ENCODE measurements at places on chromosomes 7 and 10. TPM values are rescaled to one million over a fixed set of nuclear protein-coding genes. Genes with fewer than 3 reads are reported as not detected.
A peak's percentile ranks its signal among the peaks of the same experiment; 100 is the strongest.

DNA sequence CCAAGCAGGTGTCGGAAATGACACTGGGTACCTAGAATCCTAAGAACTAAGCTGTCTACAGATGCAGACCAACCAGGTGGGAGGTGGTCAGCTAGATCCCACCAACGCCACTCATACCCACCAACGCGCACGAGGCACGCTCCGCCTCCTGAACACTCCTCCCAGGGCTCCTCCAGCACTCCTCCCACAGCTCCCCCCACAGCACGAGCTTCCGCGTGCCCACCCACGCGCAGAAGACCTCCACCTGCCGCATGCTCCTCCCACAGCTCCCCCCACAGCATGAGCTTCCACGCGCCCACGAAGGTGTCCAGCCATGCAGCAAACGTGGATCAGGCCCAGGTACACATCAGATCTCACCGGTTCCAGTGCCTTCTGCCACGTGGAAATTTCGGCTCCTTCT, 196.0 kb downstream of the MAD1L1 start:
- H3K36me3 ChIP-seq: no peaks in the 10 kb centered on the region
- H3K27me3 ChIP-seq: no peaks in the 10 kb centered on the region

The CYP2C19 gene
- total RNA-seq: 0.89 TPM

The HEPACAM2 gene
- total RNA-seq: not detected

The SPDYE2 gene
- total RNA-seq: not detected

GRCh38 chr7:110918949-110919548, 171.9 kb upstream of the LRRN3 start:
- no peaks in the 10 kb centered on the region for H3K27me3 ChIP-seq
- no peak overlapping the region for H3K27ac ChIP-seq
- H3K4me1 ChIP-seq: peaks cover 11% of the 10 kb centered on the region
- no peaks in the 10 kb centered on the region for H3K36me3 ChIP-seq
- ATAC-seq: no peak

DNA sequence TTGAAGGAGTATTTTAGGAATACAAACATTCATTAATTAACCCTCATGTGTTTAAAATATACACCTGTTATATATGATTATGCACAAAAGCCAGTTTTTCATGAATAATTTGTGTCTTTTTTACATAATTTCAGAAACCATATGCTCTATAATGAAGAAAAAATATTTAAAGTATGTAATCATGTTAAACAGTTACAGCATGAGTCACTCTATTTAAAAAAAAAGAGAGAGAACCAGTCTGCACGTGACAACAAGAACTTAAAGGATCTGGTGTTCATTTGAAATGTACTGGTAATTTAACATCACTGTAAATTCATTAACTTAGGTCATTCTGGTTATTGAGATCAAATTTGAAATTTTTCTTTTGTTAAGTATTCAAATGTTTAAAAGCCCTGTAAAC, 228.5 kb downstream of the CACNB2 start:
- H3K27ac ChIP-seq: no peak overlapping the region
- no peaks in the 10 kb centered on the region for H3K4me1 ChIP-seq
- H3K4me3 ChIP-seq: no peak overlapping the region
- H3K36me3 ChIP-seq: no peaks in the 10 kb centered on the region

The FERD3L gene
- not detected for total RNA-seq

The SPDYE1 gene
- total RNA-seq: not detected

The ZNF239 gene
- 6.8 TPM for total RNA-seq

- H3K4me3 ChIP-seq: no peak overlapping the region
- H3K36me3 ChIP-seq: no peaks in the 10 kb centered on the region
- no peak overlapping the region for H3K27ac ChIP-seq
- peaks cover 31% of the 10 kb centered on the region for H3K27me3 ChIP-seq
- peaks cover 47% of the 10 kb centered on the region for H3K4me1 ChIP-seq
These were observed 6.1 kb downstream of the KCNH2 start for GRCh38 chr7:150972023-150972468.

- H3K4me3 ChIP-seq: peak overlapping the region; percentile 68
- peak overlapping the region; percentile 85 for H3K27ac ChIP-seq
- H3K4me1 ChIP-seq: peaks cover 11% of the 10 kb centered on the region
- no peak for ATAC-seq
These were observed 427 bp downstream of the PYROXD2 start for GRCh38 chr10:98414578-98414931.

DNA sequence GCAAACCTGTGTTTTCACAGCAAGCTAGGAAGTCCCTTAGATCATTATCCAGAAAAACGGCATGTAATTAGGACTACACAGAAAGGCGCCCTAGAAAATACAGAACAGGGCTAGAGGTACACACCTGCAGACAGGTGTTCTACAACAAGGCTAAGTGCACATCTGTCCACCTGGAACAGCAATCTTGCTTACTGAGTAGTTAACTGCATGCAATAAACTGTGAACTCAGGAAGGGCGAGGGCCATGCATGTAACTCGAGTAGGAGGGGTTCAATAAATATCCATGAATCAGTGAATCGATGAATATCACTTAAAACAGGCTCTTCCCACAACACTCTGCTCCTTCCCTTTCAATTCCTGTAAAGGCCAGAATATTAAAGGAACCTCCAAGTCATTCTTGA, 22.0 kb downstream of the FAM171A1 start:
- no peaks in the 10 kb centered on the region for H3K27me3 ChIP-seq
- ATAC-seq: no peak
- no peak overlapping the region for H3K4me3 ChIP-seq
- H3K4me1 ChIP-seq: peaks cover 41% of the 10 kb centered on the region
- H3K27ac ChIP-seq: peak overlapping the region; percentile 9

- no peaks in the 10 kb centered on the region for H3K27me3 ChIP-seq
- no peak overlapping the region for H3K27ac ChIP-seq
- no peak overlapping the region for H3K4me3 ChIP-seq
- no peaks in the 10 kb centered on the region for H3K36me3 ChIP-seq
- no peak for ATAC-seq
- no peaks in the 10 kb centered on the region for H3K4me1 ChIP-seq
These were observed 84.2 kb upstream of the FRMD4A start for GRCh38 chr10:14414901-14415300.

- H3K4me1 ChIP-seq: no peaks in the 10 kb centered on the region
- H3K27ac ChIP-seq: no peak overlapping the region
- H3K36me3 ChIP-seq: no peaks in the 10 kb centered on the region
- ATAC-seq: no peak
These were observed 3.7 kb downstream of the PLPP4 start for GRCh38 chr10:120460776-120461175.

The CPEB3 gene
- 11.8 TPM for total RNA-seq

GRCh38 chr10:79397575-79398303, 47.7 kb downstream of the ZCCHC24 start:
- peaks cover 26% of the 10 kb centered on the region for H3K4me1 ChIP-seq
- ATAC-seq: no peak
- H3K36me3 ChIP-seq: no peaks in the 10 kb centered on the region
- H3K27ac ChIP-seq: no peak overlapping the region
- no peaks in the 10 kb centered on the region for H3K27me3 ChIP-seq
- no peak overlapping the region for H3K4me3 ChIP-seq

- no peaks in the 10 kb centered on the region for H3K4me1 ChIP-seq
- ATAC-seq: no peak
- H3K27me3 ChIP-seq: peaks cover 55% of the 10 kb centered on the region
- H3K36me3 ChIP-seq: no peaks in the 10 kb centered on the region
These were observed 6.4 kb downstream of the CDHR1 start for GRCh38 chr10:84200537-84201243.

The ZPBP gene
- not detected for total RNA-seq

The PAPSS2 gene
- total RNA-seq: 20.1 TPM

- no peaks in the 10 kb centered on the region for H3K27me3 ChIP-seq
- H3K4me3 ChIP-seq: no peak overlapping the region
- no peak for ATAC-seq
- H3K27ac ChIP-seq: no peak overlapping the region
These were observed 14.3 kb upstream of the UBE2D1 start for GRCh38 chr10:58320351-58321049.

- no peak for ATAC-seq
- H3K36me3 ChIP-seq: no peaks in the 10 kb centered on the region
- no peaks in the 10 kb centered on the region for H3K27me3 ChIP-seq
These were observed 25.4 kb downstream of the TRDMT1 start for GRCh38 chr10:17176091-17176490.

The ITPRID1 gene
- not detected for total RNA-seq

DNA sequence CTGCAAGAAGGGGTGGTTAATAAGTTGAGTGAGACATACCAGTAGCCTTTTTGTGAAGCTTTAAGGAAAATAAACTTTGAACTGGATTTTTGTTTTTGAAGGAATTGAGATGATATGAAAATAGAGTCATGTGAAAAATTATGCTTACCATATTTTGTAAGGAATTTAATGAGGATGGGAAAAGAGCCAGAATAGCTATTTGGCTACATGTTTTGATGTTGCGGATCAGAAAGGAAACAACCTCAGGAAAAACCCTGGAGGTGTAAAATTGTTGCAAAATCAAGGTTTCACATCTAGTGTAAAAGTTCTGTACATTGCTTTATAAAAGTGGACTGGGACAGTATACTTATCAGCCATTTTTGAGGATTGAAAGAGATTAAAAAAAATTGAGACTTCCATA, 15.0 kb downstream of the TBC1D12 start:
- H3K27me3 ChIP-seq: no peaks in the 10 kb centered on the region

The TMEM120A gene
- total RNA-seq: 32.4 TPM

- no peaks in the 10 kb centered on the region for H3K4me1 ChIP-seq
- H3K27me3 ChIP-seq: no peaks in the 10 kb centered on the region
- H3K4me3 ChIP-seq: no peak overlapping the region
- no peak overlapping the region for H3K27ac ChIP-seq
- H3K36me3 ChIP-seq: no peaks in the 10 kb centered on the region
- no peak for ATAC-seq
These were observed 59.9 kb upstream of the GLCCI1 start for GRCh38 chr7:7908622-7909145.

GRCh38 chr10:131938681-131939080, 37.9 kb downstream of the PPP2R2D start:
- no peak overlapping the region for H3K4me3 ChIP-seq
- no peaks in the 10 kb centered on the region for H3K36me3 ChIP-seq
- no peak for ATAC-seq
- H3K27ac ChIP-seq: no peak overlapping the region
- H3K27me3 ChIP-seq: no peaks in the 10 kb centered on the region

- H3K27ac ChIP-seq: no peak overlapping the region
- ATAC-seq: no peak
- H3K27me3 ChIP-seq: no peaks in the 10 kb centered on the region
These were observed 208.6 kb upstream of the CCDC6 start for GRCh38 chr10:60114765-60115586.

The UPK3B gene
- 0.81 TPM for total RNA-seq

The GRM8 gene
- total RNA-seq: 0.07 TPM

DNA sequence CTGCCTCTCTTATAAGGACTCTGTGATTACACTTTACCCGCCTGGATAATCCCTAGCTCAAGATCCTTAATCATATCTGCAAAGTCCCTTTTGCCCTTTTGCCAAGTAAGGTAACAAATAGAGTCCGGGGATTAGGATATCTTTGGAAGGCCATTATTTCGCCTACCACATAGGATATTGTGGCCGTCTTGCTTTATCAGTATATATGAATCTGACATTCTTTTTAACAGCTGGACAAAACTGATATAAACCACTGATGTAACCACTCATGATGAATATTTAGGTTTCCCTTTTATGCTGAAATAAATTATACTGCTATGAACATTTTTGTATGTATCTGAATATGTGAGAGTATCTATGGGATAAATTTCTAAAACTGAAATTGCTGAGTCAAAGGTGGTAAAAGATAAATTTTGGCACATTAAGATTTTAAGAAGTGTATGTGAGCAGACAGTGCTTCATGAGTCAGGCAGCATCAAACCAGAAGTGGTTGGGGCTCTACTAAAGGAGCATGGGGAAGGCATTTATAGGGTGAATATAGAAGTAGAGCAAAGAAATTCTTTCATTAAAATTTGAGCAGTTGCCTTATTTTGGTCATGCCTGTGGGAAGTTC, 44.7 kb downstream of the AVL9 start:
- H3K4me3 ChIP-seq: no peak overlapping the region
- H3K36me3 ChIP-seq: no peaks in the 10 kb centered on the region
- no peak for ATAC-seq
- H3K27ac ChIP-seq: no peak overlapping the region
- H3K4me1 ChIP-seq: peaks cover 5% of the 10 kb centered on the region

The CEP55 gene
- total RNA-seq: not detected

DNA sequence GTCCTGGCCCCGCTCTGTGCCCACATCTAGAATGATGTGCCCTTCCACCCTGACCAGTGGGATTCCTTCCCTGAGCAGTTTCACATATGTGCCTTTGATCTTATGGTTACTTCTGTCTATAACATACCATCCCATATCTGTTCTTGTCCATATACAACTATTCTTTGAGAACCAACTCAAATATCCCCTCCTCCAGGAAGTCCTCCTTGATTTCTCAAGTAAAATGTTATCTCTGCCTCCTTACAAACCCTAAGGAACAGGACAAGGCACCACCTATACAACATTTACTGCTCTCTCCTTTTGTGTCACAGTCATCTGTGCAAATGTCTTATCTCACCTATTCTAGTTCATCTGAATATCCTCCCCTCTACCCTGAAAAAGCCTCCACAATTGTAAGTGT, 28.2 kb downstream of the HABP2 start:
- no peak overlapping the region for H3K4me3 ChIP-seq
- no peaks in the 10 kb centered on the region for H3K4me1 ChIP-seq
- no peak overlapping the region for H3K27ac ChIP-seq
- no peak for ATAC-seq
- peaks cover 8% of the 10 kb centered on the region for H3K27me3 ChIP-seq

The NOC3L gene
- 19.4 TPM for total RNA-seq

GRCh38 chr10:58435297-58435985, 50.2 kb downstream of the TFAM start:
- no peaks in the 10 kb centered on the region for H3K4me1 ChIP-seq
- no peak overlapping the region for H3K27ac ChIP-seq
- no peaks in the 10 kb centered on the region for H3K27me3 ChIP-seq
- H3K4me3 ChIP-seq: no peak overlapping the region
- no peaks in the 10 kb centered on the region for H3K36me3 ChIP-seq

DNA sequence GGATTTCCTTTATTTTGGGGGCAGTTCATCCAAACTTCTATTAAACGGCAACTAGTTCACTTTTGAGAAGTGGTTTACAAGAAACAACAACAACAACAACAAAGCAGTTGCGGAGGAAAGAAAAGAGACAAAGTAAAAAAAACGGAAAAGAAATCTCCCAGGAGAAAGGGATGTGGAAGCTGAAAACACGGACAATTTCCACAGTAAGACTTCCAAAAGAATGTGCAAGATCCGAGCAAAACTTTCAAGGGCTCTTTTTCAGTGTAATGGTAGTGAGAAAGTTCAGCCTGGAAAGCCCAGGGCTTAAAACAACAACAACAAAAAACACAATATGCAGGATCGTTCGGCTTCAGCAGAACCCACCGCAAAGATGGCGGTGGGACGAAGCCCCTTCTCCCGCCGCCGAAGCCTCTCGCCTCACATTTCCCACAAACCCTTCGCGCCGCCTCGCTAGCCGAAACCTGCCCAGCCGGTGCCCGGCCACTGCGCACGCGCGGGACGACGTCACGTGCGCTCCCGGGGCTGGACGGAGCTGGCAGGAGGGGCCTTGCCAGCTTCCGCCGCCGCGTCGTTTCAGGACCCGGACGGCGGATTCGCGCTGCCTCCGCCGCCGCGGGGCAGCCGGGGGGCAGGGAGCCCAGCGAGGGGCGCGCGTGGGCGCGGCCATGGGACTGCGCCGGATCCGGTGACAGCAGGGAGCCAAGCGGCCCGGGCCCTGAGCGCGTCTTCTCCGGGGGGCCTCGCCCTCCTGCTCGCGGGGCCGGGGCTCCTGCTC, at the start of gene TNKS2:
Gene TNKS2 (plus strand): TSS at position 553 of the 775 bp plus-strand sequence. CDS start 265 bp downstream, outside the sequence.
- H3K4me1 ChIP-seq: no peaks in the 10 kb centered on the region
- H3K27me3 ChIP-seq: no peaks in the 10 kb centered on the region
- peak within 1 kb of the TSS; percentile 98 for H3K27ac ChIP-seq

Data from gastroesophageal sphincter (tissue), 4 donors.